ENCODE measurements at places on chromosomes 3 and 15.

DNA sequence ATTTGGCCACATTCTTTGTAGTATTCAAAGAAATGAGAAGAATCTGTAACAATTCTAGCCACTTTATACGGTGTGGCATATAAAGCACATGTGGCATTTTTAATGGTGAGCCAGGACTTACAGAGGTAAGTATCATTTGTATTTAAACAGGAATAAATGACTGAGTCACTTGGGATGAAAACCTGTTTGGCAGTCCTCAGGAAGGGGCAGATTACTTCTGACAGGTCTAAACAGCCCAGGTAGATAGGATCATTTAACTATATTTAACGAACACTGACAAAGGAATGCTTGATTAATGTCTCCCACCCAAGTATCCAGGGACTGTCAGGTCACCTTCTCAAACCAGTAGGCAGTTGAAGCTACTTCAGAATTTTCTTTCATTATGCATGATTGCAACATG, 241.5 kb upstream of the SATB1 start:
- no peak for DNase-seq

DNA sequence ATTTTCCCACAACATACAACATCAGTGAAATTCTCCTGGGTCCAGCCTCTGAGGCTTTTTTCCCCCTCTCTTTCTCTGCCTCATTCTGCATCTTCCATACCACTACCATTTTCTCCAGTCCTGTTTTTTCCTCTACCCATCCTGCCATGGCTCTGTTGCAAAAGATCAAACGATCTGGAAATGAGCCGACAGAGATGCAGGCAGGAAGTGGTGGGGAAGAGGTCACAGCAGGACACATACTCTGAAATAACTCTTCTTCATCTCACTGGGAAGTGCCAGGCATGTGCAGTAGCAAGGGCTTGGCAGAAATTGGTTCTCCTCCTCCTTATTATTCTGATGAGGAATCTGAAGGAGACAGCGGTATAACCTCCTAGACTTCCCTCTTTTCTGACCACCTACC, 114.3 kb downstream of the CORO2B start:
- DNase-seq = no peak

- DNase-seq = no peak
These were observed 55.5 kb upstream of the SMAD3 start for GRCh38 chr15:67009576-67010569.

DNA sequence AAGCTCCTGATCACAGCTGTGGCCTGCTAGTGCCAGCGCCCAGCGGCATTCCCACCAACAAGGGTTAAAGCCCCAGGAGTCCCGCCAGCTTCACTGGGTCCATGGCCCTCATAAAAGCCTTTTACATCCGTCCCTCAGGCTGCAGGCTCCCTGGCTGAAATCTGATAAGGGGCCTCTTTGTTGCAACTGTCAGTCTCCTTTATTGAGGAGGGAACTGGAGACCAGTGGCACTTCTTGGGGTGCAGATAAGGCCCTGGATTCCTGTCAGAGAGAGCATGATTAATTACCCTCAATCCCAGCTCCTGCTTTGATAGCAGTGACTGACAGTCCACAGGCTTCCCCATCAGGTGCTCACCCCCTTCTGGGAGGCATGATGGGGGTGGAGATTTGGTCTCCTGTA, 30.9 kb upstream of the CLK3 start:
- DNase-seq = no peak

GRCh38 chr3:105866656-105867653, 1.9 kb downstream of the CBLB start:
- no peak for DNase-seq

DNA sequence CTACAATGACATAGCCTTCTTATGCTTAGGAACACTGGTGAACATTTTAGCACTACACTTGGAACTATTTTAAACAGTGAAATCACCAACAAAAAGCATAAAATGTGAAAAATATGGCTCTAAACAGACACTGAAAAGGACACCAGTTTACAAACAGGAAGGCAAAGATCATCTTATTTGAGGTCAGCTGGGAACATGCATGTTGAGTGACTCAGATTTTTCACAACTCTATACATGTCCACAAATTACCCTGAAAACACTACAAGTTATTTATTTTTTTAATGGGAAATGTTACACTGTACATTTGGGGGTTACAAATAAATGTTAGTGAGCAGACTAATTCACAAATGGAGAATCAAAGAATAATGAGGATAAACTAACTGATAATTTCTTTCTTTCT, 12.5 kb upstream of the GK5 start:
- no peak for DNase-seq

GRCh38 chr3:196590279-196590678, 21.8 kb downstream of the FBXO45 start:
- no peak for DNase-seq

DNA sequence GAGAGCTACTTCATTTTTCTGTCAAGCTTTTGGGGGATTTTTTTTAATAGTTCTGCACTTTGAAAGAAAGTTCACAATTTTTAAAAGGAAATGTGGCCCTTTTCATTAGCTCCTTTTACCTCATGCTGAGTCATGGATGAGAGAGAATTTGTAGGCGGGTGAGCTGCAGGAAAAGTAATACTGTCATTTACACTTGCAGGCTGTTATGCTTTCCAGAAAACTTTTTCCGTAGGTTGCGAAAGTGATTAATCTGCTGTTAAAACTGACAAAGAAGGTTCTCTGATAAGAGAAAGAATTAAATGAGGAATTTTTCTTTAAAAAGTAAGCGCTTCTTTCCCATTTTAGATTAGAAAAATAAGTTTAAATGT, 430.2 kb downstream of the LPP start:
- DNase-seq = no peak

DNA sequence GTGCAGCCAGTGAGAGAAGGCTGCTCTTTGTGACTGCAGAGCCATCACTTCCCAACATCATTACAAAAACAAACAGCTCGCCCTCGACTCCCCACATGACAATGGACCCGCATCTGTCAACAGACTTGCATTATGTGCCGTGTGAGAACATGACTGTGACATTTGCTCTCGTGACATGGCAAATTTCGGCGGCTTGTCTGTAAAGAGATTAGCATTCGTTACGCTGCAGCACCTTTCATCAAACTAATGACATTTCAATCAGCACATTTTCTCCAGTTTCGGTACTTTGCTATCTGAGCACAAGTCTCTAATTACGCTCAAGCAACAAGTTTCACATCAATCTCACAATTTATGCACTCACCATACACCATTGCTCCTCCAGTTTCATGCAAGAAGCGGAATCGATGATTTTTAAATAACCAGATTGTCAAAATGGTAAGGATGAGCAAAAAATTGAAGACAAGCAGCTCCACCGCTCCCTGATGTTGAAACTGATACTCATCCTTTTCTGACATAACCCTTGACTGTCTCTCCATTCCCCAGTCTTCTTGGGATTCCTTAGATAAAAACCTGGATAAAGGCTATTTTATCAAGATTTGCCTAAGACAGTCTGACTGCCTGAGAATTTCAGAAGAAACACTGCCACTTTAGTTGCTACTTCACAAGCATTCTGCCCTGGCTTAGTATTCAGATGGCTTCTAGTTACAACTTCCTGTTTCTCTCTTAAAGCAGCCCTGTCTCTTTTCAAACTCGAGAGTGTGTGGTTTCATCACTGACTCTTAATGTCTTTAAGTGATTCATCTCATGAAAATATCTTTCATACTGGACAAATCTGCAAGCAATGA, at the start of gene SLC9A9:
TSS of gene SLC9A9 (minus strand) at position 682 of the 845 bp plus-strand sequence. CDS start at position 536, 146 bp downstream.
- peak; percentile 16 for DNase-seq

- no peak for DNase-seq
These were observed 27.5 kb downstream of the DNAJB8 start for GRCh38 chr3:128439226-128439625.

DNA sequence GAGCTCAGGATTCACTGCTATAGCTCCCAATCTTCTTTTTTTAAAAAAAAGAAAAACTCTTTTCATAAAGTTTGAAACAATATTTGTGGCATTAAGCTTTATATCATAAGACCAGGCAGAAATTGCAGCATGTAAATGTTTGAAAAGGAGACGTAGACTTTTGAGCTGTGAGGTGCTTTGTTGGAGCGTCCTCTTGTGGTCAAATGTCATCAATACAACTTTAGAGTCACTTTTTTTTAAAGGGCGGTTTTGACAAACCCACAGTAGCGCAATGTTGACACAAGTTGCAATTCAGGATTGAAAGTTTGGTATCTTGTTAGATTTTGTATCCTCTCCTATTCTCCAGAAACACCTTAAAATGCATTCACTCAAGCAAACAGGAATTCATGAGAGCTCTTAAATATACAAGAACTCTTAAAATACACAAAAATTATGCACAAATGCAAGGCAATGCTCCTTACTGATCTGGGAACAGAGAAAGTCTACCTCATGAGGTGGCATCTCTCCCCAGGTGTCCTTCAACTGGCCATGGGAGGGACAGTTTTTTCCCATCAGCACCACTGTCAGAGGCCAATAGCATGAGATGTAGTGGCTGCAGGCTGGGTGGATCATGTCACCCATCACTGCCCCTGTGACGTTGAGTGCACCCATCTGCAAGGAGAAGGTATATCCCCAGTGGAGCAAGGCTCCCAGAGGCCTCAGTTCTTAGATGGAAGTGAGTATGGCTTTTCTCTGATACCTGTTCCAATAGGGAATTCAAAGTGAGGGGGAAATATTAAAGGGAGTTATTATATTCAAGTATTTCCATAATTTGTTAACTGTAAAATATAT, 70.7 kb downstream of the ANXA2 start:
- peak; percentile 35 for DNase-seq

GRCh38 chr3:47473391-47473790, 2.4 kb downstream of the SCAP start:
- DNase-seq = no peak

- no peak for DNase-seq
These were observed 2.9 kb downstream of the MUC4 start for GRCh38 chr3:195808741-195809290.

DNA sequence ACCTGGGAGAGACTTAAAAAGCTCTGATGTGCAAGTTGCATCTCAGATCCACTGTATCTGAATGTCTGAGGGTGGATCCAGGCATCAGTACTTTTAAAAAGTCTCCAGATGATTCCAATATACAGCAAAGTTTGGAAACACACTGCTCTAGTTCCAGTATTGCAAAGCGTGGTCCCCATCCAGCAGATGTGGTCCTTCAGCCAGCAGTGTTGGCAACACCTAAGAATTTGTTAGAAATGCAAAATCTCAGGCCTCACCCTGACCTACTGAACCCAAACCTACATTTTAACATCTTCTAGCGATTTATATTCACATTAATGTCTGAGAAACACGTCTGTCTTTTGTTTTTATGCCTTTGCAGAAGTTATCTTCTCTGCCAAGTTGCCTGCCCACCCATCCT, 32.2 kb upstream of the SGO1 start:
- no peak for DNase-seq

DNA sequence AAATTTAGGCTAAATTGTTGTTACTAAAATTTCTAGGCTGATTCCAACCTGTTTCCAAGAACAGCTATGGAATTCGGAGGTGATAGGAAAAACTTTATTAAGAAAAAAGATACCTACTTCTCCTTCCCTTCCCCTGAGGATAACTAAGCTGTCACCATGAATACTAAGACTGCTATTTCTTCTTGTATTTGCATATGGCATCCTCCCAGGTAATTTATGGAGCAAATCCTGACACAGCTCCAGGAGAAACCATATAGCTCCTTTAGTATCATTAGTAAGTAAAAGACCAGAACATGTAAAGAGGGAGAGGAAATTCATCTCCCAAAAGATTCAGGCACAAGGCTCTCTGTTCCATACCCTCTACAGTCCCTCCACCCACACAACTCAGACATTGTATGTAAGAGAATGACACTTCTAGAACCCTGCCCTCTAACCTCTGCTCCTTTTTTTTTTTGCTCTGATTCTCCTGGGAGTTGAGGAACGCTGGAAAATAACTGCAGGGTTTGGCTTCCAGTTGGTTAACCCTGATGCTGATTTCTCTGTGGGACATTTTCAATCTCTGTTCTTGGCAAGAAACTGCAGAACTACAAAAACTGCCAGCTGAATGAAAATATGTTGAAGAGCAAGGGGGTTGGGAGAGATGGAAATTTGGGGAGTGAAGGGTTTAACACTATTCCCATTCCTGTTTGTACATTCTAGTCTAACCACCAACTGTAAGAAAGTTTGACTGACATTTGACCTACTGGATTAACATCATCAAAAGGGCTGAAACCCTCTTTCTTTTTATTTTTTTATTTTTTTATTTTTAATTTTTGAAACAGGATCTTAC, 14.2 kb upstream of the MAGI1 start:
- no peak for DNase-seq

DNA sequence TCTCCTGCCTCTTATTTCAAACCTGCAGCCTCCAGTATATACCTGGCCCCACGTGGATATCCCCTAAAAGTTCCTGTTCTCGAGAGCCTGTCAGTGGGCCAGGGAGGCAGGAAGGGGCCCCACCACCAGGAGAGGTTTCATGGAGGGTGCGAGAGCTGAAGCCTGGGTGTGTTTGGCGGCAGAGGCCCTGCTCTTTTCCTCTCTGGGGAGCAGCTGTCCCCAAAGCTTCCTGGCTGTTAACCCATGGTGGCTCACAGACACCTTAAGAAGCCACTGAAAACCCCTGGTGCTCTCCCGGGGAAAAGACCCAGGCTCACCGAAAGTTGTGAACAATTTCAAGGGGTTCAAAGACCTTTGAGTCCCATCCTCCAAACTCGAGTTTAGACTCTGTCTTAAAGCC, 1.1 kb downstream of the PRRT3 start:
- DNase-seq = no peak

- DNase-seq = no peak
These were observed 53.1 kb downstream of the PHC3 start for GRCh38 chr3:170128259-170128976.

DNA sequence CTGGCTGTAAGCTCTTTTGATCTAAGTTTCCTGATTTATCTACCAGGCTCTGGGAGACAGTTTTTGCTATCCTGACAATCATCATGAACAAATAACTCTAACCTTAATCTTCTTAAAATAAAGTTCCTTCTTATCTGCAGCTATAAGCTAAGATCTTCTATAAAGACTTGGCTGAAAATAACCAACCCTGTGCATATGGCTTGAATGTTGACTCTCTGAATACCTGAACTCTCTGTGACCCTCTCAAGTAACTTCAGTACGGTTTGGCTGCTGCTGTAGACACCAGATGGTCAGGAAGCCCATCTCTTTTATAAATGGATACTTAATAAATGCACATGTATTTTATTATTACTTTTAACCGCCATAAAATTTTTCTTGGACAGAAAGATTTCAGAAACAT, 412.4 kb upstream of the CBLB start:
- DNase-seq = no peak

GRCh38 chr3:32181796-32182195, 56.7 kb upstream of the CMTM8 start:
- no peak for DNase-seq

- no peak for DNase-seq
These were observed 3.5 kb upstream of the GALNT15 start for GRCh38 chr3:16171009-16171408.

DNA sequence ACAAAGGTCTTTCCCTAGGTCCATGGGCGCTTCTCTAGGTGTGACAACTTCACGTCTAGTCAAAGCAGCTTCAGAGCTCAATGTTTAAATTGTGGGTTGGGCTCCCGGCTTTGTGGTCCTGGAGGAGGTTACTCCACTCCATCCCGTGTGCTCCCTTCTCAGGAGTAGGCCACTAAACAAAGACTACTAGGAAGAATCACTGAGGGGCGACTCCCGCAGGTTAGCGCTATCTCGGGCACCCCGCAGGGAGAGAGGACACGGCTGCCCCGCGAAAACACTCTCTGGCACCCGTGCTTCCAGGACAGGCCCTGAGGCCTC, 500 bp downstream of the PARP6 start:
- no peak for DNase-seq

All from amygdala (tissue), 56 donors.